Hepatic stellate cell (primary cell): ENCODE measurements at places on chromosomes 6 and 20.
A peak's percentile ranks its signal among the peaks of the same experiment; 100 is the strongest.

DNA sequence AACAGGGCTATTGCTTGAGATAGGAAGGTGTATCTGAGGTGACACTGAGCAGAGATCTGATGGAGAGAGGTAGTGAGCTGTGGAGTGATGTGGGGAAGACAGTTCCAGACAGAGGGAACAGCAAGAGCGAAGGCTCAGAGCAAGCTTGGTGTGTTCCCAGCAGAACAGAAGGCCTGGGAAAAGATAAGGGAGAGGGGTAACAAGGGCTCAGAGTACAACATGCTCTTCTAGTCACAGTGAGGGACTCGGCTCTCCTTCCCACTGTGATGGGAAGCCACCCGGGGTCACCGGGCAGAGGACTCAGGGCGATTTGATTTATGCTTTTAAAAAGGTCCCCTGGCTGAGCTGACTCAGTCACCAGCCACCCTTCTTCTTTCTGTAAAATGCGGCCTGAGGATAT lies 33.7 kb downstream of the CAP2 start:
- no peak for DNase-seq

- DNase-seq, result no peak
Measured at GRCh38 chr6:156719395-156719719, 57.8 kb upstream of the ARID1B start.

- peak; percentile 73 for DNase-seq
Measured at GRCh38 chr6:35736253-35736894, 458 bp upstream of the ARMC12 start.

DNA sequence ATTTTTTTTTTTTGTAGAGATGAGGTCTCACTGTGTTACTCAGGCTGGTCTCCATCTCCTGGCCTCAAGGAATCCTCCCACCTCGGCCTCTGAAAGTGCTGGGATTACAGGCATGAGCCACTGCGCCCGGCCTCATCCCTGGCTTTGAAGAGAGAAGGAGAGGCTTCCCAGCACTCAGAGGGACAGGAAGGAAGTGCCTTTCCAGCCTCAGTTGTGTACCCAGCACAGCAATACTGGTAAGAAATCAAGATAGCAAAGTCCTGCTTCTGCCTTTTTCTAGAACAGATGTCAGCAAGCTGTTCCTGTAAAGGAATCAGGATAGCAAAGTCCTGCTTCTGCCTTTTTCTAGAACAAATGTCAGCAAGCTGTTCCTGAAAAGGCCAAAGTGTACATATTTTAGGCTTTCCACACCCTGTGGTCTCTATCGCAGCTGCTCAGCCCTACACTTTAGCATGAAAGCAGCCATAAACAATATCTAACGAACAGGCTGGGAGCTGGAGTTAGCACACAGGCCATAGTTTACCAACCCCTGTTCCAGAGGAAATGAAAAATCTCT lies 6.3 kb upstream of the PLTP start:
- DNase-seq, result no peak

GRCh38 chr20:41350408-41350962 lies 9.9 kb downstream of the LPIN3 start:
- no peak for DNase-seq

- no peak for DNase-seq
Measured at GRCh38 chr6:33216117-33216649, 7.9 kb downstream of the RING1 start.

GRCh38 chr6:43993881-43994523 lies 133.2 kb downstream of the MRPL14 start:
- DNase-seq, result no peak

- DNase-seq, result no peak
Measured at GRCh38 chr20:23455639-23456038, 3.0 kb upstream of the CST11 start.

- no peak for DNase-seq
Measured at GRCh38 chr6:151326116-151326825, 65.1 kb downstream of the ZBTB2 start.

- DNase-seq, result peak; percentile 19
Measured at GRCh38 chr20:19495905-19496703, 262.0 kb upstream of the RIN2 start.

- DNase-seq, result no peak
Measured at GRCh38 chr20:1946762-1947534, 46.9 kb downstream of the PDYN start.

GRCh38 chr20:38196592-38196991 lies 31.5 kb upstream of the TGM2 start:
- peak; percentile 75 for DNase-seq

DNA sequence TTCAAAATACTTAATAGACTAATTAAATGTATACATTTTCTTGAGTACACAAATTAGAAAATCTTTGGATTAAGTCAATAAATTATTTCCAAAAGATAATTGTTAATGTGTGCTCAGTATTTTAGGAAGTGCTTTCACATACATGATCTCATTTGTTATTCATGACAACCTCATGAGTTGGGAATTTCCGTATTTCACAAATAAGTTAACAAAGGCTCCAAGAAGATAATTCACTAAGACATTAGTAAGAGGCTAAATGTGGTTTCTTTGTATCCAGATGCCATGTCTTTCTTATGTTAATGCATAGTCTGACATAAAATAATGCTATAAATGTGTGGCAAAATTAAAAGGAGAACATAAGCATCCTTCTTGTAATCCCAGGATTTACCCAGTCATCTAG lies 79.5 kb upstream of the TCF21 start:
- no peak for DNase-seq

DNA sequence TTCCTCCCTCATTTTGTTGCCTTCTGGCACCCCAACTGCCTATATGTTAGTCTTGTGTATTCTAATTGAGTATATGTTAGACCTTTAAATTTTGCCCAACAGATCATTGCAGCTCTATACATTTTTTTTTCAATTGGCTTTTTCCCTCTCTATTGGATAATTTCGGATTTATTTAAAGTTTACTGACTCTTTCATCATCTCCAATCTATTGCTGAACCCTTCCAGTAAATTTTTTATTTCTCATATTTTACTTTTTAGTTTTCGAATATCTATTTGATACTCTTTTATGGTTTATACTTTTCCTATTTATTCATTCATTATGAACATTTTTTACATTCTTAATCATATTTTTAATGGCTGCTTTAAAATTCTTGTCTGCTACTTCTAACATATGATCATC lies 7.1 kb upstream of the SLC18B1 start:
- DNase-seq, result no peak

DNA sequence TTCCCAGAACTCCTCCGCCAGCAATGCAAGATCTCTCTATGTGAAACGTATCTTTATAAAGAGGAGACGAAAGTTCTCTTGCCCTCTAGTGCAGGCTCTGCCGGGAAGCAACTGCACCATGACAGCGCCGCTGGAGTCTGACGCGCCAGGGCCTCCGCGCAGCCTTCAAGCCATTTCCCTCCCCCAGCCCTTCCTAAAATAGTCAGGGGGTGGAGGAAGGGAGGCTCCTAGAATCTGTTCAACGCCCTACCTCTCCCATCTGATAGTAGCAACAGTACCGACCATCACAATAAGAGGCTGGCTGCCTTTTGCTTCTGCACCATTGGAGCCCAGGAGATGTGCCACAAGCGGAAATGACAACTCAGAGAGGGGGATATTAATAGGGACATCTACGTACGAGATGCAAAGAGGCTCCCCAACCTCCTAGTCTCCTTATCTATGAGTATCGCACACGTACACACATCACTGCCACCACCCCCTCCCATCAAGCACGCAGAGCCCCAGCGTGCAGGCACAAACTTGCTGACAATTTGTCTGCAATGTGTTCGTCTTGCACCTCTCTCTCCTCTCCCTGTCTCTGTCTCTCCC lies 1.0 kb downstream of the SYNE1 start:
- peak; percentile 61 for DNase-seq

DNA sequence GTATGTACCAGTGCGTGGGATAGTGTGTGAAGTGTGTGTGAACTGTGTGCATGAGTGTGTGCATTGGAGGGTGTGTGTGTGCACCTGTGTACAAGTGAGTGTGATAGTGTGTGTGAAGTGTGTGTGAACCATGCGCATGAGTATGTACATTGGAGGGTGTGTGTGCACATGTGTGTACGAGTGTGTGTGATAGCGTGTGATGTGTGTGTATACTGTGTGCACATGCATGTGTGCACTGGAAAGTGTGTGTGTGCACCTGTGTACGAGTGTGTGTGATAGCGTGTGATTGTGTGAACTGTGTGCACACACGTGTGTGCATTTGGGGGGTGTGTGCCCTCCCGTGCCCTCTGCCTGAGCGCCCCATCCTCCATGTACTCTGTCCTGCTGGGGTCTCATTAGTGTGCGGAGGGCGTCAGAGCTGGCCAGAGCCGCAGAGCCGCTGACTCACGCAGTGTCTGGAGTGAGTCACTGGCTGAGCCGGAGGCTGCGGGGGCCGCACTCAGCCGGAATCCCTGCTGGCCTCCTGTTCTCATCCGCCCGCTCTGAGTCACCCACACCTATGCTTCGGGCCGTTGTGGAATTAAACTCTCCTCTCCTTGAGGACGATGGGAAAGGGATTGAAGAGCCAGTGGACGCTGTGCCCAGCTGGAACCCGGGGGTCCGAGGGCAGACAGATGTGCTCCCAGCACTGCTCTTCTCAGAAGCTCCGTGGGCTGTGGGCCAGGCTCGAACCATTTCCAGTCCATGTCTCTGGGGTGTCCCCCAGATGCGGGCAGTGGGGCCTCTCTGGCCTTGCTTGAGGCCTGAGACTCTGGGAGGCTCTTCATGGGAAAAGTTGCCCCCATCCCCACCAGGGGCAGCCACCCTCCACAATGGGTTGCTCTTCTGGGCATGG lies 27.3 kb upstream of the STX16 start:
- peak; percentile 99 for DNase-seq

GRCh38 chr20:30815577-30816181 lies 441.8 kb upstream of the DEFB115 start:
- DNase-seq, result no peak

GRCh38 chr20:33054791-33055190 lies 1.1 kb downstream of the BPIFB3 start:
- DNase-seq, result no peak

DNA sequence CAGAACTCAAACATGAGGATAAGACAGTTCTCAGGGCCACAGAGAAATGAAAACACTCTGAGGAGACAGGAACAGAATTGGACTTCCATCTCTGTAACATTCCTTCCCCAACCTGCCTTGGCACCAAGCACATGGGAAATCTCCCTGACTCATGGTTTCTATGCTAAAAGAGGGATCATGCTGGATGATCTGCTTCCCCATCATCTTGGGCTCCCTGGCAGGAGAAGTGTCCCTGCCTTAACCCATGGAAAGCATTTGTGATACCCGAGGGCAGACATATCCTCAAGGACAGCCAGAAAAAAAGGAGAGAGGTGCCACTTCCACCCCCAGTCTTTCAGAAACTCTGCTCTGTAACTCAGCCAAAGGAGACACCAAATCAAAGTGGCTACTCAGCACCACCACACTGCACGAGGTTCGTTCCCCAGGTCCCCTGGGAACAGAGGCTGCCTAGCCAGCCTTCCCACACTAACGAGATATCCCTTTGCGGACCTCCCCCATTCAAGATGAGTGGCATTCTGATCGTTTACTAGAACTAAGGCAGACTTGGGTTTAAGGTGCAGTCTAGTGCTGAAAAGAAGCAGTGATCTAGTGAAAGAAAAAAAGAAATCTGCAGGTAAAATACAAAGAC lies 34.8 kb downstream of the BLOC1S5 start:
- DNase-seq, result no peak

GRCh38 chr20:23624324-23624691 lies 13.4 kb downstream of the CST3 start:
- no peak for DNase-seq

GRCh38 chr6:39314273-39314795 lies at the start of gene KCNK17:
Gene KCNK17 (minus strand): TSS chr6:39314419. CDS start chr6:39314320, 99 bp downstream.
- no peak for DNase-seq

- DNase-seq, result no peak
Measured at GRCh38 chr6:39084506-39084905, 30.5 kb downstream of the SAYSD1 start.

GRCh38 chr20:49674383-49675352 lies 39.0 kb downstream of the B4GALT5 start:
- DNase-seq, result peak; percentile 19

DNA sequence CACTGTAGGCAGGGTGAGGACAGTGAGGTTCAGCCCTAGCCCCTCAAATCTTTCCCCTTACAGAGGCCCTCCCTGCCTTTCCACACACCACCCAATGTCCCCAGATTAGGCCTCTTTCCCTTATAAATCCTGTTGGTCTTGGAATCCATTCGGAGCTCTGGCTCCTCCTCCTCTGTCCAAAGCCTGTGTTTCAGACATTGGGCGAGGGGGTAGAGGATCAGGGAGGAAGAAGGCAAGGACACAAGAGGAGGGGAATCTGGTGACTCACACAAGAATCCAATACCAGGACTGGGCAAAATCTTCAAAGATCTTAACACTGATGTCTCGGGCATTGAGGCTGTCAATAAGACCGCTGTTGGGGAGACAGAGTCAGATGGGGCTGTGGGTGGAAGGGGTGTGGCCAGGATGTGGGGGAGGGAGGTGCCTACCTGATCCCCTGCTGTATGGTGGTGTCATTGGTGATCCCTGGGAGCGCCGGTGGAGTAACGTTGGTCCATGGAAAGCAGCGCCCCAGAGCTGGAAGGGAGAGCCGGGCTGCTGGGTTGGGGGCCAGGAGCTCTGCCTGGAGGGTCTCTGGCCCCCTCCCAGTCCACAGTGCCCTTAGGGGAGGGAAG lies 7.6 kb downstream of the SLC44A4 start:
- DNase-seq, result peak; percentile 62

GRCh38 chr6:19472153-19472552 lies 365.0 kb upstream of the ID4 start:
- no peak for DNase-seq

GRCh38 chr6:71446057-71446456 lies 157.4 kb downstream of the OGFRL1 start:
- DNase-seq, result no peak

DNA sequence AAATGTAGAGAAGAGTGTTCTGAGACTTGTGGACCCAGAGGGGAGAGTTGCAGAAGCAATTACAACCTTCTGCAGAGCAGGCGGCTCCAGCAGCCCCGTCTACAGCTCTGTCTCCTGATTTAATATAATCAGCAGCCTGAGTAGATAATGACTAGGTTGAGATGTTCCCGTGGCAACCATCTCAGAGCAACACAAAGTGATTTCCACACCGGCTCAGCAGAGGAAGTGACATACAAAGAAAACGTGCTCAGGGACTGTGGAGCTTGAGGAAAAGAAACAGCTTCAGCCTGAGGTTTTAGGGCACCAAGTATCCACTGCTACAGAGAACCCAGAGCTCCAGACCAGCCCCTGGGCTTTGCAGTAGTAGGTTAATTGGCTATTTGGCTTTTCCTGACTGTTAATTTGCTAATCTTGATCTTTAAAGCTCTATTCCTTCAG lies 136.4 kb downstream of the MTFR2 start:
- peak; percentile 12 for DNase-seq

GRCh38 chr20:39076958-39077357 lies 114.8 kb downstream of the DHX35 start:
- DNase-seq, result no peak

DNA sequence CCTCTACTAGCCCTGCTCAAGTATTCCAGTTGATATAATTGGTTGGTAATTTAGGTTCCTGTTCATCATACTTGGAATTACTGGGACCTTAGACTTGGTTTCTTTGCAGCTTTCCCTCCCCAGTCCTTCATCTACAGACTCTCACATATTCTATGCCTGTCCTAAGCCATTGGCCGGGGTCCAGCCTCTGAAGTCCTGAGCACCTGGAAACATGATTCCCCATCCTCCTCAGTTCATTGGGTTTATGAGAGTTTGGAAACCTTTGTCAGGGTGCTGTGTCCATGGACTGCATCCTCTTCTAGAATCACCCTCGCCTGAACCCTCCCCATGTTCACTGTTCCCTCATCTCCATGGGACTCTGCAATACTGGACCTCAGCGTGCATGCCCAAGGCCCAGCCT lies 8.8 kb downstream of the GSTA2 start:
- DNase-seq, result no peak
